T-helper 1 cell treated with Interleukin-12 subunit alpha and Interleukin-12 subunit beta and Interleukin-4 antibody, amounts not matched to agents 30 ng/mL and 1 ng/mL, for 36 hours (primary cell): ENCODE measurements at places on chromosomes 12 and 14. TPM values are rescaled to one million over a fixed set of nuclear protein-coding genes. Genes with fewer than 3 reads are reported as not detected.

Gene IL31
- 0.24 TPM in 1 of 2 replicates, not detected in the other for total RNA-seq

Gene BDKRB2
- total RNA-seq: not detected in 2 replicates

Gene DNAH10
- total RNA-seq: 0.20 and 0.25 TPM in 2 replicates

Gene FBLN5
- 1.5 and 1.9 TPM in 2 replicates for total RNA-seq

Gene TSPAN8
- total RNA-seq: not detected in 2 replicates

Gene GLT8D2
- 0.12 and 0.24 TPM in 2 replicates for total RNA-seq

Gene RASAL1
- total RNA-seq: 0.10 TPM in 1 of 2 replicates, not detected in the other

Gene NEUROD4
- not detected in 2 replicates for total RNA-seq

Gene ANKRD13A
- total RNA-seq: 78.8 and 82.1 TPM in 2 replicates

Gene RNFT2
- total RNA-seq: 7.5 and 10.0 TPM in 2 replicates

Gene PPFIA2
- not detected in 2 replicates for total RNA-seq

Gene MYO1H
- not detected in 2 replicates for total RNA-seq

Gene TRMT61A
- 11.0 and 11.9 TPM in 2 replicates for total RNA-seq

Gene KLRK1
- total RNA-seq: 0.12 TPM in 1 of 2 replicates, not detected in the other

Gene LRRC10
- not detected in 2 replicates for total RNA-seq

Gene RTN1
- total RNA-seq: not detected in 2 replicates

Gene CELA1
- 0.22 TPM in 1 of 2 replicates, not detected in the other for total RNA-seq

Gene ITGA7
- total RNA-seq: 0.93 and 1.3 TPM in 2 replicates

Gene IL22
- 4.0 and 4.1 TPM in 2 replicates for total RNA-seq

Gene NPAS3
- 0.05 TPM in 1 of 2 replicates, not detected in the other for total RNA-seq

Gene TESPA1
- total RNA-seq: 147 and 155 TPM in 2 replicates

Gene LTB4R2
- total RNA-seq: 15.1 and 17.8 TPM in 2 replicates

Gene RIMKLB
- 0.56 and 0.83 TPM in 2 replicates for total RNA-seq

Gene SLC38A4
- total RNA-seq: not detected in 2 replicates

Gene GUCY2C
- not detected in 2 replicates for total RNA-seq

Gene RTL1
- total RNA-seq: not detected in 2 replicates

Gene FAM234B
- total RNA-seq: 3.8 and 4.1 TPM in 2 replicates

Gene B3GNT4
- total RNA-seq: 0.12 and 0.32 TPM in 2 replicates

Gene SRRM4
- not detected in 2 replicates for total RNA-seq

Gene DDN
- total RNA-seq: 0.07 and 0.29 TPM in 2 replicates

Gene PKP2
- not detected in 2 replicates for total RNA-seq

Gene GPR84
- total RNA-seq: 2.4 and 3.5 TPM in 2 replicates

Gene TEX22
- total RNA-seq: 4.3 and 4.5 TPM in 2 replicates

Gene RNASE4
- 1.0 and 1.3 TPM in 2 replicates for total RNA-seq

Gene HHIPL1
- 0.05 TPM in 1 of 2 replicates, not detected in the other for total RNA-seq

Gene TARBP2
- total RNA-seq: 39.9 and 41.0 TPM in 2 replicates

Gene ANKRD9
- total RNA-seq: 5.0 and 5.5 TPM in 2 replicates

Gene GARIN6
- total RNA-seq: not detected in 2 replicates

Gene CCDC197
- 0.15 TPM in 1 of 2 replicates, not detected in the other for total RNA-seq

Gene SLC16A7
- 19.8 and 24.7 TPM in 2 replicates for total RNA-seq

Gene OAS1
- 151 and 155 TPM in 2 replicates for total RNA-seq

Gene LMNTD1
- not detected in 2 replicates for total RNA-seq

Gene LPAR5
- 4.6 and 5.7 TPM in 2 replicates for total RNA-seq

Gene EXOC3L4
- total RNA-seq: not detected in 2 replicates

Gene CEP170B
- 3.9 and 5.0 TPM in 2 replicates for total RNA-seq

Gene CLEC6A
- total RNA-seq: not detected in 2 replicates

Gene TFCP2
- total RNA-seq: 40.2 and 45.1 TPM in 2 replicates

Gene CLEC7A
- 0.73 and 0.83 TPM in 2 replicates for total RNA-seq
